Activated effector memory CD4-positive, alpha-beta T cell treated with anti-CD3 and anti-CD28 coated beads, Interleukin-2, amount 50 U/mL, for 16 hours (primary cell): ENCODE measurements at places on chromosomes 1 and 21.

- DNase-seq: peak; percentile 90
Observed at GRCh38 chr1:3530926-3531818, 76.7 kb downstream of the ARHGEF16 start.

- DNase-seq: no peak
Observed at GRCh38 chr1:220803401-220804201, 16.9 kb downstream of the MTARC1 start.

DNA sequence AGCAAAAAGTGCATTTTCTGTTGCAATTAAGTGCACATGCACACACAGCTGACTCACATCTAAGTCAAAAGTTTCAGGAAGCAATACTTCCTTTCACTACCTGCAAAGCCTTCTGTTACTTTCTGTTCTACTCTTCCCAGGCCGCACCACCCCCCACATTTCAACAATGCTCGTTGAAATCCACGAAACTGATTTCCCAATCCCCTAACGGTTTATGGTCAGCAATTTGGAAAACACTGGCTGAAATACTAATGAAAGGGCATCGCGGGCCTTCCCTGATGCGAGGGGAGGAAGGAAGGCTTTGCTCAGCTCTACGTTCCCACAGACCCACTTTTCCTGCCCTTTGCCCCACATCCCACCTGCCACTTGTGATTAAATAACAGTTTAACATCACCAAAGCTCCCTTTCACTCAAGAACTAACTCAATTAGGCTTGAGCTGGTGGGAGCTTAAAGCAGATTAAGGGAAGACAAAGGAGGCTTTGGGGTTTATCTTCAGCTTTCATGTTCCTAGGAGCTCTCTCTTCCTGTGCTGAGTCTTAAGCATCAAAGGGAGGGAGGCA lies 243.2 kb upstream of the RAB4A start:
- peak; percentile 70 for DNase-seq

- DNase-seq: no peak
Observed at GRCh38 chr1:183941001-183941400, 96.5 kb downstream of the COLGALT2 start.

DNA sequence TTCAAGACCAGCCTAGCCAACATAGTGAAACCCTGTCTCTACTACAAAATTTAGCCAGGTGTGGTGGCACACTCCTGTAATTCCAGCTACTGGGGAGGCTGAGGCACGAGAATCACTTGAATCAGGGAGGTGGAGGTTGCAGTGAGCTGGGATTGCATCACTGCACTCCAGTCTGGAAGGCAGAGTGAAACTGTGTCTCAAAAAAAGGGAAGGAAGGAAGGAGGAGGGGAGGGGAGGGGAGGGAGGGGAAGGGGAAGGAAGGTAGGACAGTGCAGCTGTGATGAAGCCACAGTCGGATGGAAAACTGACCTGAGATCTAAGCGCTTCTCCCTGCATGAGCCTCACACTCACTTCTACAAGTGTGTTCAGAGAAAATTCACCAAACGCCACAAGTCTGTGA lies 22.0 kb upstream of the FHAD1 start:
- DNase-seq: no peak

DNA sequence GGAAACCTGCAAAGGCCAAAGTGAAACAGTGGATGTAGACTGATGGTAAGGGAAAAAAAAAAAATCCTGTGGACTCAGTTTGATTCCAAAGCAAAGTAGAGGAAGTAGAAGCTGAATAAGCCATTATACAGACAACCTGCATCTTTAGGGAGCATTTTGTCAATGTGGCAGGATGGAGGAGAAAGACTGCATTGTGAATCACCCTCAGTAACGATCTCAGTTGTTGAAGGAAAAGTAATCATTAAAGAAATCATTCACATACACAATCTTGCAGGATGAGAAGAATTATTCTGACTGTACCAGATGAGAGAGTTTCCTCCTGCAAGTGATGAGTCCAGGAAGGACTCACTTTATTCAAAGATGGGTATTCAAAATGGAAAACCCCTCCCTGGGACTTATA lies 45.1 kb upstream of the TRIM67 start:
- DNase-seq: no peak

GRCh38 chr1:153292740-153293479 lies 19.8 kb downstream of the PGLYRP3 start:
- no peak for DNase-seq

DNA sequence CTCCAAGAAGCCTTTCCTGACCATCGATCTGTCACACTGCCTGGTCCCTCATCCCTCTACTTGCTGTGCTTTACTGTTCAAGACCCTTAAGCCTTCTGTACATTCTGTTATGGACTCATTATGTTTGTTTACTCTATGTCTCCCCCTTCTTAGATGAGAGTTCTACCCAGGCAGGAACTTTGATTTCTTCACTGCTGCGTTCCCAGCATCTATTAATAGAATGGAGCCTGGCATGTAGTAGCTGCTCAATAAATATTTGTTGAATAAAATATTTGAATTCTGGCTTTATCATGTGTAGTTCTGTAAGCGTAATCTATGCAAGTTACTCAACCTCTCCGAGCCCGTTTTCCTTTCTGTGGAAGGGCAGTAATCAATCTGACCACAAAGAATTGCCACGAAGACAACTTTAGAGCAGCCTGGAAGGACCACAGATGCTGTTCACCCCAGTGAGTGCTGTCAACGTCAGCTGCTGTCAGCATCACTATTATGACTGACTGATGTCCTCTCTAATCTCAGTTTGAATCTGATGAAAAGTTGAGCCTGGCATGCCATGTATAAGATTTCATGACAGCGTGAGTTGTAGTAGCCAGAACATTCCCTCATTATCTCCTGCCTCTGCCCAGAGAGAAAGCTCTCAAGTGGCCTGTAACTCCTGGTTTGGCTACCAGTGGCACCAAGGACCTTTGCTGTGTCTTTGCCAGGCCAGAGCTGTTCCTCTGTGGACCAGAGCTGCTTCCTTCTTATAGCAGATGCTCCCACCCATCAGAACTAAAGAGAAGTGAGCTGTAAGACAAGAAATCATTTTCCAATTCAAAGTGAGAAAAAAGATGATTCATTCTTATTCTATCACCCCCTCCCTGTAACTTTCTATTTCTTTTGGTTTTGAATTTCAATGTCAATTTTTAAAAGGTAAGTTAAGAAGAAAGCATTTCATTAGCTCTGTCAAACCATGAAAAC lies 94.5 kb downstream of the PRDM2 start:
- DNase-seq: no peak

- no peak for DNase-seq
Observed at GRCh38 chr1:119593805-119594204, 54.3 kb downstream of the ZNF697 start.

DNA sequence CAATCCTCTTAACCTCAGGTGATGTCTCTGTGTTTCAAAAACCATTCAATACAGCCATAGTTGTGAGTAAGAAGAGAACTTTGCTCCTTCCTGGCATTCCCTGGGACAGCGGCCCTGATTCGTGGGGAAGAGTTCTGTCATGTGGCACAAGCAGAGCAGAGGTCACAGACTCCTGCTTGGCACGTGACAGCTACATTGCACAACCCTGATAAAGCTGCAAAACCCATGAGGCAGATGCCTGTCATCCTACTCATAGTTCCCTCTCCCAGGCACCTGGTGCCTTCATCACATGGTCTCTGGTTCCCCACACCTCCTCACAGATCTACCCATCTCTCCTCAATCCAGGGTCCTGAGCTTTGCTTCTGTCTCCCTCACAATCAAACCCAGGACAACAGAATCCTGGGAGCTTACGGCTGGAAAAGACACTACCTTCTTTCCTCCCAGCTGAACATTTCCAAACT lies 70.8 kb downstream of the PLPP3 start:
- no peak for DNase-seq

- peak; percentile 46 for DNase-seq
Observed at GRCh38 chr1:3918966-3919611, 19.0 kb upstream of the C1orf174 start.

DNA sequence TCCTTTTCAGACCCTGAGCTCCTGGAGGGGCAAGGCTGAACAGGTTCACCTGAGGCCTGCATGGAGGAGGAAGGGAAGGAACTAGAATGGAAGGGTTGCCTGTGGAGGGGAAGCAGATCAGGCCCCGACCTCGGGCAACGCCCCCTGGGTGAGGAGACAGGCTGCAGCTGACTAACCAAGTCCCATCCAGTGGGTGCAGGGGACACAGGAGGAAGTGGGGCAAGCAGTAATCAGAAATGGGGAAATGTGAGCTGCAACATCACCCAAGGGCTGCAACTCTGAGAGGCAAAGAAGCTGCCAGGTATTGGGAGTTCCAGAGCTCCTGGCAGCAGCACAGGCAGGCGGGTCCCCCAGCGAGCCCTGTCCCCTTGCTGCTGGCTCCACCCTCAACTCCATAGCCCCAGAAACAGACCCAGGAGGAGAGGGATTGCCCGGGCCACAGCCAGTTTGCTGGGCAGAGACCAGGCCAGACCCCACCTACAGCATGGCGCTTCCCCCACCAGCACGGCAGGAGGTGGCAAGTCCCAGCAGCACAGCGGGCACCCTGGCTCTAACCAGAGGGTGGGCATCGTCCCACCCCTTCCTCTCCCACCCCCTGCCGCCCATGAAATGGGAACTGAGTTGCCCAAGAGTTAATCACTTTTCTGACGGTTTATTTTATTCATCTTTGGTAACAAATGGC lies 38.5 kb downstream of the MRPL37 start:
- DNase-seq: no peak

- DNase-seq: no peak
Observed at GRCh38 chr1:114209971-114210370, 56.3 kb upstream of the SYT6 start.

GRCh38 chr1:109923131-109923945 lies 12.7 kb downstream of the CSF1 start:
- no peak for DNase-seq

- DNase-seq: no peak
Observed at GRCh38 chr1:236535662-236536161, 11.9 kb downstream of the LGALS8 start.

- no peak for DNase-seq
Observed at GRCh38 chr21:37405629-37406028, 39.1 kb downstream of the DYRK1A start.

- DNase-seq: no peak
Observed at GRCh38 chr1:89429062-89429461, 65.2 kb downstream of the GBP6 start.

DNA sequence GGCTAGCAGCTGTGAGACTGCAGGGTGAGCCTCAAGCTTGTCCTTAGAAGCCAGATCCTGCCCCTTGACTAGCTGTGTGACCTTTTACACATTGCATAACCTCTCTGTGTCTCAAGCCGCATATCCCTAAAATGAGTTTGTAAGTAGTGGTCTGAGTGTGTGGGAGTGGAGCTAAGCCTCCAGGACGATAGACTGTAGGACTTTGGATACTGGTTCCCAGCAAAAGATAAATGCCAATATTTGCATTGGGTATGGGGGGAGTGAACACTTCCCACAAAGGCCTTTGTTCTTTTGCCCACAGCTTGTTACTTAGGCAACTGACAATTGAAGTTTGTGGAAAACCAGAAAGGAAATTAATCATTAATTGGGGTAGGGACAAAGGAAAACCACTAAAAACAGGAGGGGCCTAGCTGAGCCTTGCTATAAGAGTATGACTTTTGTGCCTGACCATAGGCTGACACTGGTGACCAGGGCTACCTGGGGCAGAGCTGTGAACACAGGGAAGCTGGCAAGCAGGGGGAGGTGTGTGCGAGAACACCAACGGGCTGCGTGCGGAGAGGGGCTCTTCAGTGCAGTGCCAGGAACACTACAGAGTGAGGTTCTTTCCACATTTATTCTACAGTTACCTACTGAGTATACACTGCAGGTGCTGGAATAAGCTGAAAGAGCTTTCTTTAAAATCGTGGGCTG lies 102.4 kb upstream of the ETV3 start:
- DNase-seq: no peak

DNA sequence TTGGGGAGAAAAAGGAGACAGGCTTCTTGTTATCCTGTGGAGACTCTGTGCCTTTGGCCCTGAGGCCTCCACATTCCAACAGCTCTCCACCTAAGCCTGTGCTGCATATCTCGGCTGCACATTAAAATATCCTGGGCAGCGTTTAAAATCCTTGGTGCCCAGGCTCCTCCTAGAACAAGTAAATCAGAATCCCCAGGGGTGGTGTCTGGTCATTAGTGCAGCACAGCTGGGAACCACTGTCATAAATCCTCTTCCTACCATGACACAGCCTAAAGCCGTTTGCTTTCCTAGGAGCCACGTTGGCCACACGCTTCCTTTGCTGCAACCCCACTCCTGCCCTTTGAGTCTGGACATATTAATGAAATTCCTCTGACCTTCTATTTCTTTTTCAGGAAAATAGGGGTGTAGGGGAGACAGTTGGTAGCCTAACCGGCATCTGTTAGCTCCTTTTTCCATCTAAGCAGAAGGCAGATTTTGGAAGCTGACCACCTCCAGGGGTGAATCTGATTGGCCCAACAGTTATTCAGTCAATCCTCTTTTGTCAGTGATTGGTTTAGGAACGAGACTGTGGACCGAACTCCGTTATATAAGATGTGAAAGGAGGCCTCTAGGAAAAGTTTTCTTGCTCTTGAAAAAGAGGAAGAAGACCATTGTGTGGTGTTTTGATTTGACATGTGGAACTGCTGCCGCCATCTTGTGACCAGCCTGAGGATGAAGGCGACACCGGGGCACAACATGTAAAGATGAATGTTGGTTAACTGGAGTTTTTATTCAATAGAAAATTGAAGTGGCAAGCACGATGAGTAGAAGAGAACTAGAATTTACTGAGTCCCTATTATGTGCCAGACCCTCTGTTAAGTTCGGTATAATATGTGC lies 41.9 kb downstream of the JUN start:
- DNase-seq: no peak

DNA sequence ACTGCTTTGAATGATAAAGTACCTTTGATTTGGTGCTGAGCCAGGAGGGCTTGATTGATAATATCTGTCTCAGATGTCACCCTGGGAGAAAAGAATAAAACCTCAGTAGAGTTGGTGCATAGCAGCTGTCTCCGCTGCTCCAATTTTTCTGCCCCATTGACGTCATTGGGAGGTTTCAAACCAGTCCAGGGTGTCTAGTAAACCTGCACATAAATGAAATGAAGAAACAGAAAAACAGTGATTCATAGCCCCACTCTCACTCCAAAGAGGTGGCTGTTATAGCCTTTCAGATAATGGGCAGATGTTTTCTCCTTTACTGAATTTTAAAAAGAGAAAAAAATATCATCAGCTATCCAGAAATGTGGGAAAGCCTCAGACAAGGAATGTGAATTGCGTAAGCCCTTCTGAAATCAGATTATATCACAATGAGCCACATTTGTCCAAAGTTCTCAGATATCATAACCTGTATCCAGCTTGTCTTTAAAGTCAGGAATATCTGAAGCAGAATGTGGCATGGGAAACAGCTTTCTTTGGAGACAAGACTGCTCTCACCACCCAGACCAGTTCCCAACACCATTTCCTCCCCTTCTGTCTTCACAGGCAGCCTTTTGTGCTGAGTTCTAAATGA lies 351.3 kb upstream of the SGIP1 start:
- DNase-seq: no peak

DNA sequence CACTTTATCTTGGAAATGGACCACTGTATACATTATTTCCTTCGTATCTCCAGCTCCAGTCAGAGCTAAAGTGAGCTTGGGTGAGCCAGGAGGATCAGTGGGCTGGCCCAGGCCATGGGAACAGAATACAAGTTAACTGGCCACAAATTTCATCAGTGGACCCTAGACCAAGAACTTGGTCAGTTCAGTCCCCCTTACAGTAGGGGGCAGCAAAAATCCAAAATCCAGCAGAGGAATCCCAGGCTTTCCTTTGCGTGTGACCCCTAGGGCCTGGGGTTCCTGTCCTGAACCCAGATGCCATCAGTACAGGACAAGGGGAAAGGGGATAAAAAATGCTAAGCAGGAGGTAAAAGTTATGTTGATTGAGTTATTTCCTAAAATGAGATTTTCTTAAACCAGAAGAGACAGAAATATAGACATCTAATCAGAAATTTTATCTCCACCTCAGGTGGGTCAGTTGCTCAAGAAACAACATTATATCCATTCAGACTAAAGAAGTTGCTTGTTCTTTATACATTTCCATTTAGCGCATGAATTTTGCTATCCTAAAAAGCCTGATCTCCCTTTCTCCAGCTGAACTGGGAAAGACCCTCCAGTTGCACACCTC lies 24.1 kb upstream of the LCE5A start:
- no peak for DNase-seq
